Activated CD4-positive, CD25-positive, alpha-beta regulatory T cell treated with anti-CD3 and anti-CD28 coated beads, Interleukin-2, amount 50 U/mL, for 72 hours (primary cell): ENCODE measurements at places on chromosomes 3 and 15.

- no peak for DNase-seq
Measured at GRCh38 chr3:118347396-118348168, 687.1 kb downstream of the IGSF11 start.

GRCh38 chr15:74542166-74543042 lies 1.4 kb downstream of the ARID3B start:
- DNase-seq = no peak

DNA sequence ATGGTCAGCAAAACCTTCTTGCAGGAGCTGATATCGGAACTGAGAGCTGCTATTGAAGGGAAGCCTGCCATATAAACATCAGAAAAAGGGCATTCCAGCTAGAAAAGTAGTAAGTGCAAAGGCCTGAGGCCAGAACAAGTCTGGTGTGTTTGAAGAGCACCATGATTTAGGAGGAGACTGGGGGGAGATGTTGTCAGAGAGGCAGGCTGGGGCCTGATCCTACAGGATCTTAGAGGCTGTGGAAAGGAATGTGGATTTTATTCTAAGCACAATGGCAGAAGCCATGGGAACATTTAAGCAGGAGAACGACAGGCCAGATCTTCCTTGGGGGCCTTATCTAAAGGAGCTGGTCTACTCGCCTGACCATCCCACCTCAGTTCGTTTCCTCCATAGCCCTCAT lies 5.1 kb upstream of the MUC13 start:
- DNase-seq = no peak

DNA sequence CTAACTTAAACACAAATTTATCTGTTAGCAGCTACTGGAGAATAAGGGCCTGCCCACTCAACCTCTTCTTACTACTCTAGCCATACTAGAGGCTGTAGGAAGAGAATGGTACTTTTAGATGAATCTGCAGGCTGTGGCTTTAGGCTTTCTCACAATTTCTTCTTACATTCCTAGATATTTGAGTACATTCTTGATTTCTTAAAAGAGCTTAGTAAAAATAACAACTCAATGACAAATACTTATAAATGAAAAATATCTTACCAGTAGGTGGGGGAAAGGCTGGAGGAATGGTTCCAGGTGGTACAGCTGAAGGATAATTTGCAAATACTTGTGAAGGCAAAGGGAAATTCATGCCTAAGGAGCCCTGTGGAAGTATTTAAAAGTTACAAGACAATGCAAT lies 92.9 kb upstream of the GK5 start:
- no peak for DNase-seq

DNA sequence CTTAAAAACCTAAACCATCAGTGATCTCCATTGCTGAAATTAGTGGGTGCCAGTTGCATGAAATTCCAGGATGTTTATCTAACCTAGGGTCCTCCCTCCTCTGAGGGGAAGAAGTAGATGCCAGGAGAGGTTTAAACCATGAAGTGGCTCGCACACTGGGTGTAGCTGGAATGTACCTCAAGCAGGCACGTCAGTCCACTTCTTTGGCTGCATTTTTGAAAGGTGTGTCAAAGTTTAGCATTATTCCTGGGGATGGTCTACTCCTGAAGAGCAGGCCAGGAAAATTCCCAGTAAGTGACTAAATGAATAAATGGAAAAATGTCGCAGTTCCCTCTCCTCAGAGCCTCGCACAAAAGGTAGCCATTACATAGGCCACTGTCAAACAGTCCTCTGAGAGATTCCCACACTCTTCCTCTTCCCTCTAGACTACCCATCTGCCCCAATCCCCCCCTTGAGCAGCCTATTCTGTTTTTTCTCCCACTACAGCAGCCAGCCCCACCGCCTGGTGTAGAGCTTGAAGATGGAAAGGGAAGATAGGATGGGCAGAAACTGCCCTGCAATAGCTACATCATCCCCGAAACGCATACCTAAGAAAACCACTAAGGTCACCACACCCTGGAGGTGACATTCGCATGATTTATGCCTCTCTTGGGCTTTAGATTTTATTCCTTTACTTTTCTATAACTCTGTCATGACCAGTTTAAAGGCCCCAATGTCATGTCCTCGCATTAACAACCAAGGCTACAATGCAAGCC lies 655 bp upstream of the TMOD3 start:
- DNase-seq = no peak

DNA sequence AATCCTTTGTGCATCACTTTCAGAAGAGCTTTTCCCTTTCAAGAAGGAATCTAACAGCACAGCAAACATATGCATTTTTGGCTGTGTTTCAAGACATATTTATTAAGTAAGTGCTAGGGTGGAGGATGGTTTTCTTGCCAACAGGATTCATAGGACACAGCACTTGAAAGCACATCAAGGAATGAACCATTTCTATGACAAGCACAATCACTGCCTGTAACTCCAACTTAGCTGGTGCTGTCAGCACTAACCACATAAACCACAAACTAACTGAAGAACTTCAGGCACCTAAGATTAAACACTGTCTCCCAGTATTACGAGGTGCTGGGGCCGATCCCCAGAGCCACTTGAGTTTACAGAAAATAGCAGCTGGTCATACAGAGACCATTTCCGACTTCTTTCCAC lies 35.4 kb upstream of the SPRED1 start:
- no peak for DNase-seq
